ENCODE measurements at places on chromosomes 2 and 18.
A peak's percentile ranks its signal among the peaks of the same experiment; 100 is the strongest.

GRCh38 chr2:215791481-215791937 is 221.8 kb downstream of the MREG start:
- no peak for DNase-seq

DNA sequence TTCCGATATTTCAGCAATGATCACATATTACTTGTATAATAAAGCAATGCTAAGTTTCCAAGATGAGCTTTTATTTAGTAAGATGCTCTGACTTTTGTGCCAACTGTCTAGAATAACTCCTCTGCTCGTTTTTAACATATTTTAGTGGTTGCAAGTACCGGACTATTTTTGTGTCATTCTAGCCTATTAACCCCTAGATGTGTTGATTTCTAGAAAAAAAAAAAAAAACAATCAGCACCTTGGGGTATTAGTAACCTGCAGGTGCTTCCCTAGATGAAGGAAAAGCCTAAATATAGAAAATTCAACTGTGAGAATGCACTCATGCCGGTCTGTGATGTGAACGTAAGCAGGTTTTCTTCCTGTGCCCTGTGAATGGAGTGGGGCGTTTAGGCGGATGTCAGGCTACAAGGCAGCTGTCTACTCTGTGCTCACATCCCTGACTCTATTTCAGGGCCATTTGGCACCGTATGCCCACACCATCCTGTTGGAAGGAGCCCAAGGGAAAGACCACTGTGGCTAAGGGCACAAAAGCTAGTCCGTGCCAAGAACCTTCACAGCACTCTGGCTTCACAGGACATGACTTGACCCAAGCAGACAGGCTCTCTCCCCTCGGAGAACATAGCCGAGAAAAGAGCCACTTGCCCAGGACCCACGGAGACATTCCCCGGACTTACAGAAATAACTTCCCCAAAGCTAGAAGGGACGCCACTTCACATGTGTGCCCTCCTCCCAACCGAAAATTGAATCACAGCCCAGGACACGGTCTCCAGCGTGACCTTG is 60.9 kb upstream of the AGAP1 start:
- peak; percentile 31 for DNase-seq

- DNase-seq = no peak
Measured at GRCh38 chr2:110675679-110676078, 2.2 kb downstream of the BUB1 start.

DNA sequence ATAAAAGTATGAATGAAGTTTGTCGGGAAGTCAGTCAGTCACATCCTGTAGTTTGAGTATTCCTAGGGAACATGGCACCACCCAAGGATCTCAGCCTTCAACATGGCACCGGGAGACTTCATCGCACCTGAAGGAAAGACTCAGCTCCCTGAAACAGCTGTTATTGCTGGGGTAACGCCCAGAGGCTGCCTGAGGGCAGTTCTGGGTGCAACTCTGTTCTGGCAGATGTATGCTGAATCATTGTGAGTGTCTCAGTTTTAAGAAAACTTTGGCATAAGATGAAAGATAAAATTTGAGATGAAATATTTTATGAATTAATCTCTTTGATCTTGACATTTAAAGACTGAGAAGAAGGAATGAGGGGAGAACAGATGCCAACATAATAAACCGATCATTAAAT is 49.9 kb upstream of the SERPINB2 start:
- DNase-seq = no peak

DNA sequence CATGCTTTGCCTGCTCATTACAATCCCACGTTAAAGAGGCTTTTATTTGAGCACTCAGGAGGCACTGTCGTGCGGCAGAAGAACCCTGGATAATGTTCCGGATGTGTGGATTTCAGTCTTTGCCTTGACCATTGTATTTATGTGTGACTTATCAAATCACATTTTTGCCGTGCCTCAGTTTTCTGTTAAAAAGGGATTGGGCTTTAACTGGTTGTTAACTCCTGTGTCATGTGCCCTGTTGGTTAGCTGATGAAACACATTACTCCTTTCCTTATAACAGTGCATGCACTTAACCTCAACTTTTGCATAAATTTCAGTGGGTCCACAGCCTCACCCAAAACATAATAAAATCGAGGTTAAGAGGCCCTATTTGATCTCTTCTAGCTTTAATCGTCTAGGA is 52.7 kb downstream of the NAB1 start:
- DNase-seq = no peak

GRCh38 chr2:179336782-179337534 is 72.3 kb upstream of the SESTD1 start:
- DNase-seq = no peak

DNA sequence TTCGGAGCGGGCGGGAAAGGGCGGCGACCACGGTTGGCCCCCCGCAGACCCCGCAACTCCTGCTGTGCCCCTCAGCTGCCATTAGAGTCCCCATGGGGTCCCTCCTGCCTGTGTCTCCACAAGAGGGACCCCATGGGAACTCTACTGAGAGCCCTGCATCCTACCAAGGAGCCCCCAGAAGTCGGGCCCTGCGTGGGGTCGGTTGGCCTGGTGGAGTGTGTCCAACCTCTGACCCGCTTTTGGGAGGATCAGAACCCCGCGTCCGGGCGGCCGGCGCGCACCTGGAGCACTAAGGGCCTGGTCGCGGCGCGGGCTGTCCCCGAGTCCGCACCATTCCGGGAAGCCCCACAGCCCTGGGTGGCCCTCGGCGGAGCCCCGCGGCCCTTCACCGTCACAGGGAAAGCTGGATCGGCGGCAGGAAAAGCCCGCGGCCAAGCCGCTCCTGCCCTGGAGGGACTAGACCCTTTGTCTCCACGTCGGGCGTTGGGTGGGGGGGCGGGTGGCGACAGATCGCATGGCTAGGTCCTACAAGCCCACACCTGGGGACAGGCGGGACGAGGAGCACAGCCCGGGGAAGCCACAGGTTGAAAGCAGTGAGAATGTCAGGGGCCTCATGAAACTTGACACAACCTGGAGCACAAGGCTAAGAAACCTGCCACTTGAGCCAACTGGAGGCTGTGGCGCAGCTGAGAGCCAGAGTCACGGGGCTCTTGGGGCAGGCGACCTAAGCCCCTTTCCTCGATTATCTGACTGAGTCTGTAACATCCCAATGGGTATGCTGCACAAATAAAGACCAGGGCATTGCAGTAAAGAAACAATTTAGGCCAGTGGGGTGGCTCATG is 11.2 kb upstream of the CXXC1 start:
- DNase-seq = no peak

DNA sequence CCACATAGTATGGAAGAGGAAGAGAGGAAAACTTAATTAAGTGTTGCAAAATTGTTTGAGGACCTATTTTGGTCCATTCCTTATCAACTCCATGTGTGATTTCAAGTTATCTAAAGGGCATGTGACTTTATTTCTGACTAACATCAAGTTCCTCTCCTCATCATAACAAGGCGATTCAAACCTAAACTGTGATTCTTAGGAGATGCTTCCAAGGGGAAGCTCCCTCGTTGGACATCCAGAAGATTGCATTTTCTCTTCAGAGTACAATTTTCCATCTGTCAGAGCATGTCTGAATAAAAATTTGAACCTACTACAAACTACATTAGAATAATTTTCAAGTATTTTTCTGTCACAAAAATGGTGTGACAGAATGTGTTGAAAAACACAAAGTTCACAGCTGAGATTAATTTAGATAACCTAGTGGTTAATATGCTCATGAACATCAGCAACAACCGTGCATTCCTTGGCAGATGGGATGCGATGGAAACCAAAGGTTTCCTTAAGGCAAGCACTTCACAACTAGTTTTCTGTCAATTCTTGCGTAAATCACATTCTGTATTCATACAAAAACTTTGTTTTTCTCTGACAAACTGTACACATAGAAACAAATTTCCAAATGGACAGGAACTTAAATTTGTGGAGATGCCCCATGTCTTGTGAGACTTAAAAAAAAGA is 4.2 kb downstream of the SFT2D3 start:
- no peak for DNase-seq

DNA sequence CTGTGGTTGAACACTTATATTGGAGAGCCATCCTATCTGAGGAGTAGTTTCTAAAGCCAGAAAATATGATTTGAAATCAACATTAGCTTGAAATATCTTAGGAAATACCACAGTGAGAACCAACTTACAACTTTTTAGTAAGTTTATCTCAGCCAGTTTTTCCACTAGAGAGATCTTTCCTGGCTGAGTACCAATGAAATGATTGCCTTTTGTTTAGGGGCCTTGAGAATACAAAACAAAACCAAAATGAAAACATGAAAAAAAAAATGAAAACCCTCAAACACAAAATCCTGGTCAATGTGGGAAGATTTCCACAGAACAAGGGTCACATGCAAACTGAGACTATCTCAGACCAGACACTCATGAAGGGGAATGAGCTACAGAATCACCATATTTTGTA is 429.0 kb downstream of the SETBP1 start:
- DNase-seq = no peak

DNA sequence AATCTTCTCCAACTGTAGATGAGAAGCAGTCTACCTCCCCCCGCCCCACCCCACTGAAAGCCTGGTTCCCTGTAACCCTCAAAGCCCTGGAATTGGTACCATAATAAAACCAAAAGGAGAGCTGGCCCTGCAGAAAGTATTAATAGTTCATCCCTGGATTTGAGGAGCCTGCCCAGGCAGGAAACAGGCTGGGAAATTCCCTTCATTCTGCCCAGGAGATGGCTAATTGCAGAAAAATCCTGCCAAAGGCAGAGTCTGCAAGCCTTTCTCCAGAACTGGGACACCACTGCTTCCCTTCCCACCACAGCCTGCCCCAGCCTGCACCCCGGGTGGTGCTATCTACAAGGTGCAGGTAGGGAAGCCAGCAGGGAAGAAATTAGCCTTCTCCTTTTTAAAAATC is 16.3 kb downstream of the GKN2 start:
- no peak for DNase-seq

- no peak for DNase-seq
Measured at GRCh38 chr2:584863-585823, 92.1 kb downstream of the TMEM18 start.

DNA sequence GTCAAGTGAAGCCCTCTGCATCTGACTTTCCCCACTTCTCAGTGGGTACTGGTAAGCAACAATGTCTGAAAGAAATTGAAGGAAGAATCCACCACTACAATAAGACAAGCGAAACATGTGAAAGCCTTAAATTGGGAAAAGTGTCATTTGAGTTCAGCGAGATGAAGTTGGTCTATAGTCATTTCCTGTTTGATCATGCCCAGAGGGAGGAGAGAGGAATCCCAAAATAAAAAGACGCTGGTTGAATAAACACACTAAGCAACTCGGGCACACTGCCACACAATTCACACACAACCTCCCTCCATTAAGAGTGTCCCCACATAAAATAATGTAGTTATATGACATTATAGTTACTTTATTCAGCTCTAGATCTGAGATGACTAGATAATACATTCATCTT is 166.1 kb downstream of the CBLN2 start:
- no peak for DNase-seq

DNA sequence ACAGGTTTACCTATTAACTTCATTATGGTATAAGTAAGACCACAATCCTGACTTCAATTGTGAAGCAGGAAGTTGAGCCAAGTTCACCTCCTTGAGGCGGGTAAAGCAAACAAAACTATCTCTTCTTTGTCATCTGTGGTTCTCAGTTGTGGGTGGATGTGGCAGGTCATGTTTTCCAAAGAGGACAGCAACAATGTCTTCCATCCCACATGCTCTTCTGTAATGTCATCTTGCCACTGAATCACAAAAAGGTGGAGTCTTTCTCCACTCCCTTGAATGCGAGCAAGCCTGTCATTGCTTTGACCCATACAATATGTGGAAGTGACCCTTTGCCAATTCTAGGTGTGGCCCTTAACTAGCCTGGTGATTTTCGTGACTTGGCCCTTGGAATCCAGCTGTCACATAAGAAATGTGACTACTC is 98.7 kb downstream of the GRB14 start:
- no peak for DNase-seq

DNA sequence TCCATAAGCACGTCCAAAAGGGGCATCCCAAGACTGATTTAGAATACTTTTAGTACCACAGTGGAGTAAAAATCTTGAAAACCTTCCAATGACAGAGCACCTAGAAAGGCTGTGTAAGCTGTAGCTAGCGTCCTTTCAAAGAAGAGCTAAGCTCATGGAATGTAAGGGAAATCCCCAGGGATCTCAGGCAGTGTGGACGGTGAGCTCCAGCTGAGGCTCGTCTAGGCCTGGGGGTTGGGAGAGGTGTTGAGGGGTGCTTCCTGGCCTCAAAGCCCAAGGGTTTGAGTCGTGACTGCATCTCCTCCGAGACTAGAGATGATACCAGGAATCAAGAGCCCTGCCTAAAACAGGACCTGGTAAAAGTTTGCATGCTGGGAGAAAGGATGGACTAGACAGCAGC is 7.6 kb downstream of the CTIF start:
- no peak for DNase-seq

GRCh38 chr18:24016643-24017042 is 2.1 kb downstream of the TTC39C start:
- DNase-seq = no peak

DNA sequence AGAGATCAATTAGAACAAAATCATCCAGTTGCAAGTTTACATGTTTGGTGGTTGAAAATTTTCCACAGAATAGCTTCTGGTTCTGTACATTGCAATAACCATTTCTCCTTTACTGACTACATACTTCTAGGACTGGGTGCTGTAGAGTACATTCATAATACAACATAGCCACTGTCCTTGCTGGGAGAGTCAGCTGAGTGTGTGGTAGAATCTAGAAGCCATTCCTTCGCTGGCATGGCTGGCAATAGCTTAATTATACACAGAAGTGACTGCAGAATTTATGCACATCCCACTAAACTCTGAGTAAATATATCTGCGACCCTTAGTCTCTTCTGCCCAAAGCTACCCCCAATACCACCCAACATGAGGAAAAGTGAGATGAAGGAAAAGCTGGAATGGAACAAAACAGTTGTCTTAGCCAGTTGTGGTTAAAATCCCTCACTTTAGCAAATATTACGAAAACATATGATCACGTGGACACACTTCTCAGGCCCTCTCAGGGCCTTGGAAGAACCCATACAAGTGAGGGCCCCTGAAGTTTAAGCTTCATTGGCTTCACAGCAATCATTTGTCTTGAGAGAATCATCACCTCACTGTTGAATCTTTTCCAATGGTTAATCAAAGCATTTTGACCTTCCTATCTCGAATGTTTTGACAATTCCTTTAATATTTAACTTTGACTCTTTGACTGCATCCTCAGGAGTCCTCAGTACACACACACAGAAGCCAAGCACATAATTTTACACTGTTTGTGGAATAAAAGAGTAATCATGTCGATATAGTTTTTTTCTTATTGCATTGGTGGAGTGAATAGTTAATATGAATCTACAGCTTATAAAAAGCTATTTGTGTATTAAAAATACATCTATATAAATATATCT is 225.1 kb downstream of the ZNF385B start:
- no peak for DNase-seq

DNA sequence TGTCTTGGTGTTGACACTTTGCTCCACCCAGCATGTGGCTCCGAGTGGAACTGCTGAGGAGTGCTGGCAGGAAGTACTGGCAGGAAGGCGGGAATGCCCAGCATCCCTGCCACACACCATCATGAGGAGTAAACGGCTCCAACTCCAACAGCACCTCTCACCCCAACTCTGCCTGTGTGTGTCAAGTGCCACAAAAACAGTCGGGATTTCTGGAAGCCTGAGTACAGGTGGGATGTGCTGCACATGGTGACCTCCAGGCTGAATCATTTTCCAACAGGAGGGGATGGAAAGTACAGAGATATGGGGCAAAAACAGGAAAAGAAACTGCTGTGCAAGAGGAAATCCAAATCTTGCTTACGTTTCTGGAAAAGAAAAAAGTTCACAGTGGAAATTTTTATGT is 53.6 kb downstream of the PARD6G start:
- no peak for DNase-seq

GRCh38 chr2:69483696-69484095 is 46.5 kb upstream of the NFU1 start:
- DNase-seq = peak; percentile 27
